ENCODE measurements at places on chromosomes 12 and 14.
A peak's percentile ranks its signal among the peaks of the same experiment; 100 is the strongest.

DNA sequence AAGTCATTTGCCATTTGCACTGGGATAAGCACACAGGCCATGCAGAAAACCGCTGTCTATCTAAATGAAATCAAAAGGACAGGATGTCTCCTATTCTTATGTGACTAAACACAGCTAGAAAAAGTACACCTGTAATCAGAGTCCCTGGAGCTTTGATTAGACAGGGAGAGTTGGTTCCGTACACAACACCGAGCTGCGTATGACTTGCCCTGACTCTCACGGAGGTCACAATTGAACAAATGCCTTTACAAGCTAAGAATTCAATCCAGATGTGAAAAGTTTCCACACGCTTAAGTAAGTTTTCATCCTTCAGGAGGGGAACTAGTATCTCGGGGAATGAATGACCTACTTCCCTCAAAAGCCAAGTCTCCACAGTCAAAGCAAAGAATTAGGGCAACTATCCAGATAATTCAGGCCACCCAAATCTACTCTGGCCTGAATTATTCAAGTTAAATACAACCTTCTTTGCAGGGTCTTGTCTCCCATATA, 67.5 kb downstream of the RTN1 start:
- no peak for DNase-seq

DNA sequence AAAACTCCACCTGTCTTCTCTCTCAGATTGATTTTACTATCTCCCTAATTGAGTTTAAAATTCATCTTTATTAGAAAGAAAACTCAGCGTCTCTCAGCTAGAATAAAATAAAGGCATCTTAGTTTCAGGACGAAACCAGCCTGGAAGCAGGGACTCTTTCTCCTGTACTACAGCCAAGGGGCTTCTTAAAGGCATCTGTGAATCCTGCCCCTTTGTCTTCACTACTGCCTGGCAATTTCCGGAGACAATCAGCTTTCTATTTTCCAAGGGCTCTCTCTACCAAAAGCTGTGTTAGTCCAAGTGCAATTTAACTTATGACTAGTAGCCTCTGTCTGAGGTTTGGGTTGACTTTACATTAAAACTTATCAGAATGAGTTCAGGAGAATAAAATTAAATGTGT, 623.3 kb upstream of the FOXG1 start:
- no peak for DNase-seq

GRCh38 chr12:16788506-16789203, 182.7 kb upstream of the LMO3 start:
- no peak for DNase-seq

- no peak for DNase-seq
Measured at GRCh38 chr12:79658221-79658620, 32.5 kb downstream of the PAWR start.

- DNase-seq, result no peak
Measured at GRCh38 chr12:18345021-18345735, 83.9 kb downstream of the PIK3C2G start.

DNA sequence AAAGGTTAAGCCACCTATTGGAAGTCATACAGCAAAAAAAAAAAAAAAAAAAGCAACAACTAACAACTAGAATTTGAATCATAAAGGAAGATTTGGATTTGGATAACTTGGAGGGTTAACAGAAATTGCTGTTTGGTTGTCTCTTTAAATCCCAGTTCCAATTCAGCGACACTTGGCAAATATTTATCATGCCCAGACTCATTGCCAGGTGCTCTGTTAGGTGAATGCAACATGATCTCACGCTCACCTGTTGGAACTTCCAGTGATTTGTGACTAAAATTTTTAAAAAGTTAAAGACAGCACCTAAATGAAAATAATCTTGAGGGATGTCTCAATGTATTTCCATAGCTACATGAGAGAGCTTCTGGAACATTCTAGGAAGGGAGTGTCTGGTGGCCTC, 103.7 kb downstream of the TBX3 start:
- DNase-seq, result no peak

- peak; percentile 63 for DNase-seq
Measured at GRCh38 chr12:6534945-6535696, 804 bp downstream of the GAPDH start.

DNA sequence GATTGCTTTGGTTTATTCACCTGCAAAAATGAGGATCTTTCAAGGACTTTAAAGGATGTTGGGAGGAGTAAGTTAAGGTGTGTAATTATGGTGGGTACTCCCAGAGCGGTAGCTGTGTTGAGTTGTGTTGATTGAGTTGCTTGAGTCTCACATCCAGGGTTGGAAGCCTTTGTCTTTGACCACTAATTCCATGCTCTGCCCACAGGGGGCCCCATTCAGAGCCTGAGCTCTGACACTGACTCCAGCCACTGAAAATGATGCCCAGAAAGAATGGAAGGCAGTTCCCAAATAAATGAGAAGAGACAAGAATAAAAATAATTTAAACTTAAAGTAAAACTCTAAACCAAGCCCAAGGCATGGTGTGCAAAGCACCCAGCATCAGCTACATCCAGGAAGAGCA, 237.4 kb upstream of the PWP1 start:
- no peak for DNase-seq

GRCh38 chr12:57087691-57088353, 1.1 kb upstream of the NAB2 start:
- DNase-seq, result peak; percentile 70

GRCh38 chr12:94372461-94372860, 87.2 kb downstream of the CEP83 start:
- no peak for DNase-seq

DNA sequence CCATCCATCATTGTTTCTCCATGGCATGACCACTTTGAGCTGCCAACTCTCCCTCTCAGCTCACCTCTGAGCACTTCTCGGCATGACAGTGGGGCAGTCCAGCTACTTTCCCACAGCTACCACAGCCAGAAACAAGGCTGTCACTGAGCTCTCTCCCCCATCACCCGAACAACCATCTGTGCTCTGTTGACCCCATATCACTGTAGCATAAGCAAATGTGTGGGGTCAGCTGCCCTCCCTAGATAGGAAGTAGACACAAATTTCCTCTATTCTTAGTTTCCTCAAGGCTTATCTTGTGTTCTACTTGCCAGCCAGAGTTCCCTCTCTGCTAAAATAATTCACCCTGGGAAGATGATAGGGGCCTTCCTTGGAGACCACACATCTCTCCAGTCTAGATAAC, 82.6 kb upstream of the FUT8 start:
- no peak for DNase-seq

DNA sequence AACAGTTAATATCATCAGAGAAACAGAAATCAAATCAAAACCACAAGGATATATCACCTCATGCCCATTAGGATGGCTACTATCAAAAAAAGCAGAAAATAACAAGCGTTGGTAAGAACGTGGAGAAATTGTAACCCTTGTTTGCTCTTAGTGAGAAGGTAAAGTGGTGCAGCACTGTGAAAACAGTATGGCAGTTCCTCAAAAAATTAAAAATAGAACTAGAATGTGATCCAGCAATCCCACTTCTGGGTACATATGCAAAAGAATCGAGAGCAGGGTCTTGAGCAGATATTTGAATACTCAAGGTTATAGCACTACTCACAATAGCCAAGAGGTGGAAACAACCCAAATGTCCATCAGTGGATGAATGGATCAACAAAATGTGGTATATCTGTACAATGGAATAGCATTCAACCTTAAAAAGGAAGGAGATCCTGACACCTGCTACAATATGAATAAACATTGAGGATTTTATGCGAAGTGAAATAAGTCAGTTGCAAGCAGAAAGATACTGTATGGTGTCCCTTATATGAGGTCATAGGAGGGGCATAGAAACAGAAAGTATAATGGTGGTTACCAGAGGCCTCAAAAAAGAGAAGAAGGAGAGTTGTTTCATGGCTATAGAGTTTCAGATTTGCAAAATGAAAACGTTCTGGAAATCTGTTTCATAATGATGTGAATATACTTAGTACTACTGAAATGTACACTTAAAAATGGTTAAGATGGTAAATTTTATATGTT, 131.0 kb upstream of the EEA1 start:
- DNase-seq, result no peak

- no peak for DNase-seq
Measured at GRCh38 chr12:84463741-84464495, 448.7 kb downstream of the SLC6A15 start.

DNA sequence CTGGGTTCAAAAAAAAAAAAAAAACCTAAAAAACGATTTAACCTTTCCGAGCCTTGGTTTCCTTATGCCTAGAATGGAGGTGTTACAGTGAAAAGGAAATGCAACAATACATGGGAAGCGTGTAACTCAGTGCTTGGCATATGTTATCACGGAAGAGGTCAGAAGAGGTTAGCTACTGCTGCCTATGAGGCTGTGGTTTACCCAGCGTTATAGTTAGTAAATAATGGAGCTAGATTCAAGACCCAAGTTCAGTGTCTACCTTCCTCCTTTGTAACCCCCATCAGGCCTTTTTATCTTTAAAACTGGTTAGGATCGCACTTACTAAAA, 839 bp downstream of the IFT43 start:
- no peak for DNase-seq

GRCh38 chr14:62289471-62289870, 527.3 kb downstream of the SNAPC1 start:
- DNase-seq, result no peak

GRCh38 chr12:57614948-57615500, 3.8 kb downstream of the ARHGEF25 start:
- DNase-seq, result no peak

DNA sequence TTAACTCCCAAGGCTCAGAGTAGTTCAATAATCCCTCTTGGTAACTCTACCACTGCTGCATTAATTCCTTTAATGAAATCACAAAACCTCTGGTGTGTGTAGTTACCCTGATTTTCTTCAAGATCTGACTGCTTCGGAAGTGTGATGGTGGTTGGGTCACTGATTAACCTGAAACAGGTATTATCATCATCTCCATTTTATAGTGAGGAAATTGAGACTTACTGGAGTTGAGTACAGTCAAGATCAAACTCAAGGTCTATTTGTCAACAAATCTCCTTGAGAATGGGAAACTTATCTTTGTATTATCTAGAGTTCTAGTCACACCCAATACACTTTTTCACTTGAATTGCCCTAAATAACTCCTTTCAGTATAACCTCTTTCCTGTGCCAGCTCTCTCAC, 233.5 kb downstream of the BTG1 start:
- no peak for DNase-seq

DNA sequence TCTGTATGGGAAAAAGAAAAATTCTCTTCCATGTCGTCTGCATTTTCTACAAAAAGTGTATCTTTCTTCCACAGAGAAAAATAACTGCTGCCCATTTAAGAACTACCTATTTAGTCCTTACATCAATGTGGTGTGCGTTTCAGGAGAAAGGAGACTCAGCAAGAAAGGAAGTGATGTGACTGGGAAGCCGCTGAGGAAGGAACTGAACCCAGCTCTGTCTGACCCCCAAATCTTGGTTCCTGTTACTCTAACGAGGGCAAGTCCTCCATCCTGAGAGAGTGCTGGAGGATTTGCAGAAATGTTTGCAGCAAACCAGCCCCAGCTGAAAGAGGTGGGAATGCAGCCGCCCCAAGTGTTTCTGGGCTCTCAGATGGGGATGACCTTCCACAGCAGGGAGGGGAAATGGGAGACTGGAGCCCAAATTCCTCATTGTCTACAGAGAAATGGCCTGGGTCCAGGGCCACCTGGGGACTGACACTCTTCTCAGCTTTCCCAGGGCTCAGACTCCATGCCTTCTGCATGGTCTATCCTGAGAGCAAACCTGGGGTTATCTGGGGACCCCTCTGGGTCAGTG, 6.7 kb upstream of the MLEC start:
- DNase-seq, result no peak

DNA sequence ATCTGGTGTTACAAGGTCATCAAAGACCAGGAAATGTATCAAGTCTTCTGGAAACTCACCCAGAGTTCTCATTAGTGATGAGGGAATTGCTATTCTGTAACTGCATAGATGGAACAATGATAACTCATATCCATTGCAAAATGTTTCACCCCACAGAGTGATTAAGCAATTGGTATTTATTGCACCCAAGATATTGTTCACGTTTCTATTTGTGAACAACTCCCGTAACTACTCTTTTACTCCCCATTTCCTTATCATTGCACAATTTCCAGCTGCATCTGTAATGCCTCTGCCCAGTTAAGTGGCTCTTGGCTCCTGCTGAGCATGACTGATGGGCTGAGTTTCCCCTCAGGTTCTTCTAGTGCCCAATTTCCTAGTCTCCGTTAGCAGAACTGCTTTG, 108.7 kb upstream of the PRICKLE1 start:
- no peak for DNase-seq
